Coronary artery (tissue), 2 donors: ENCODE measurements at places on chromosomes 3 and 15.

- DNase-seq = no peak
Measured at GRCh38 chr3:128763967-128764366, 38.0 kb downstream of the RAB7A start.

GRCh38 chr3:186869253-186870100, 27.0 kb downstream of the ADIPOQ start:
- no peak for DNase-seq

DNA sequence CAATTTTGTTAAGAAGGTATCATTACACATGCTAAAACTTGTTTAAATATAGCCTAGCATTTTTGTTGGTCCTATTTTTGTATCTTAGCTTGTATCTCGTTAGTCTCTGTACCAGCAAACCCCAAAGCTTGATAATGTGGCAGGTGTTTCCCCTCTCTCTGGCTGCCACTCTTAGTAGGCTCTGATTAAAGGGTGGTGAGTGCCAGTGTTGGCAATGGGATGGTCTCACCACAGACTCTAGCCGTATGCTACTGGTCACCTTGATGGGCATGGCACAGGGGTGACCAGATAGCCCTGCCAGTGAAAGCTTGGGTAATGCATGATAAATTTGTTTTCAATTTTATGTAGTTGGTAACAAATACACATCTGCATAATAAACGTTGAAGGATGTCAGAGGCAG, 188.3 kb downstream of the CFAP20DC start:
- no peak for DNase-seq

GRCh38 chr15:66842710-66843441, 140.8 kb downstream of the SMAD6 start:
- DNase-seq = peak; percentile 89

GRCh38 chr15:100821327-100821726, 58.3 kb upstream of the ALDH1A3 start:
- no peak for DNase-seq

GRCh38 chr15:20340931-20341661, 200.5 kb downstream of the GOLGA6L6 start:
- peak; percentile 97 for DNase-seq

DNA sequence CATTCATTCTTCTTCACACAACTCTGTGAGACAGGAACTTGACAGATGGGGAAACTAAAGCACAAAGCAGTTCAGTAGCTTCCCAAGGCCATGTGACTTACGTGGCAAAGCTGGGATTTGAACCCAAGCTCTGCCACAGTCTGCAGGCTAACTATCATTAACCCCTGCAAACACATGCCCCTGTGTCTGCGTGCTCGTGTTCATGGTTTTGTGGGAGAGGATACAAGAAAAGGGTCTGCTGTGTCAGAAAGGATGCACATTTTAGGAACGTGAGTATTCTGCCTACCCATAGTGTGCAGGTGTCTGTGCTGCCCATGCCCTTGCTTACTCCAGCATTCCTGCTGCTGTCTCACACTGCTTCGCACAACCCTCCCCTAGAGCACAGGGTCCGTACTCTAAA, 137.0 kb downstream of the CHDH start:
- peak; percentile 16 for DNase-seq

DNA sequence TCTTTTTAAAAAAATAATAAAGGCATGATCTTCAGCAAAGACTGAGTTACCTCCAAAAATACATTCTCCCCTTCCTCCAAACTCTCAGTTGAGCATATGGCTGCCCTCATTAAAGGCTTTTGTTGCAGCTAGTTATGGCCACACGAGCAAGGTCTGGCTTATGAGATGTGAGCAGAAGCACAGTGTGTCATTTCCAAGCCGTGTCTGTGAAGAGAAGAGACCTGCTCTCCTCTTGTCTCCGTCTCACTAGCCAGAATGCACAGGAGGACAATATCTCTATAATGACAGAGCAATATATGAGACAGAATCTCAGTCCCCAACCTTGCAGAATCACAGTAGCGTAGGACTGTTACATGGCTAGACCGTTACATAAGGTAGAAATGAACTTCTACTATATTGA, 152.3 kb downstream of the MAGI1 start:
- DNase-seq = no peak

DNA sequence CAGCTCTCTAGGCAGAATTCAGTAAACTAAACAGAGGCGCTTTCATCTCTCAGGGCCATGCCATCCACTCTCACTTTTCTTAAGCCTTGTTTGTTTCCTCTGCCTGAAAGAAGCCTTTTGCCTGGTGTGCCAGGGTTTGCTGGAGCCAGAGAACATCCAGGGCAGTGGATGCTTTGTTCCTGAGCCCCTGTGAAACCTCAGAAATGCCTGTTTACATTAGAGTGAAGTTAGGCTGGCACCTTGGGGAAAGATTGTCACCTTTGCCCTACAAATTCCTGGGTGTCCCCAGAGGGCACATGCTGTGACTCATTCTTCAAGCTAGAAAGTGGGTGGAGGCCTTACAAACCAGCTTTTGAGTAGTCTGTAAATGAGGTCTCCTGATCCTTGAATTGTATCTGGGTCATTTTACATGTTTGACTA, 10.7 kb upstream of the TRAK1 start:
- DNase-seq = peak; percentile 85

- DNase-seq = no peak
Measured at GRCh38 chr3:150237490-150237889, 170.6 kb upstream of the TSC22D2 start.

DNA sequence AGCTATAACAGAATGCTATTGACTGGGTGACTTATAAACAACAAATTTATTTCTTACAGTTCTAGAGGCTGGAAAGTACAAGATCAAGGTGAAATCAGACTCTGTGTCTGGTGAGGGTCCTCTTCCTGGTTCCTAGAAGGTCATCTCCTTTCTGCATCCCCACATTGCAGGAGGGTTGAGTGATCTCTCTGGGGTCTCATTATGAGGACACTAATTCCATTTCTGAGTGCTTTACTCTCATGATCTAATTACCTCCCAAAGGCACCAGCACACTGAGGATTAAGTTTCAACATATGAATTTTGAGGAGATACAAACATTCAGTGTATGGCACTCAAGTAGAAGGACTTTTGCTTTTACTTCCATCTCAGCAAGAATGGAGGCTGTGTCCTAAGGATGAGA, 534.1 kb upstream of the KCNMB2 start:
- DNase-seq = no peak

DNA sequence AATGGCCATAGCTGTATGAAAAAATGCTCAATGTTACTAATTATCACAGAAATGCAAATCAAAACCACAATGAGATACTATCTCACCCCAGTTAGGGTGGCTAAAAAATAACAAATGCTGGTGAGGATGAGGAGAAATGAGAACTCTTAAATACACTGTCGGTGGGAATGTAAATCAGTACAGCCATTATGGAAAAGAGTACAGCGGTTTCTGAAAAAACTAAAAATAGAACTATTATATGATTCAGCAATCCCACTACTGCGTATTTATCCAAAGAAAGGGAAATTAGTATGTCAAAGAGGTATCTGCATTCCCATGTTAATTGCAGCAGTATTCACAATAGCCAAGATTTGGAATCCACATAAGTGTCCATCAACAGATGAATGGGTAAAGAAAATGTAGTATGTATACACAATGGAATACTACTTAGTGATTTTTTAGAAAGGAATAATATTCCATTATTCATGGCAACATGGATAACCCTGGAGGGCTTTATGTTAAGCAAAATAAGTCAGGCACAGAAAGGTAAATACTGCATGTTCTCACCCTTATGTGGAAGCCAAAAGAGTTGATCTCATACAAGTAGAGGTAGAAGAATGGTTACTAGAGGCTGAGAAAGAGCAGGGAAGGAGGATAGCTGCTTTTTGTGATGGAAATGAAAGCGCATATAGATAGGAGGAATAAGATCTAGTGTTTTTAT, 35.0 kb downstream of the SERP1 start:
- DNase-seq = no peak

GRCh38 chr3:119586733-119587172, 7.5 kb downstream of the ADPRH start:
- DNase-seq = no peak

DNA sequence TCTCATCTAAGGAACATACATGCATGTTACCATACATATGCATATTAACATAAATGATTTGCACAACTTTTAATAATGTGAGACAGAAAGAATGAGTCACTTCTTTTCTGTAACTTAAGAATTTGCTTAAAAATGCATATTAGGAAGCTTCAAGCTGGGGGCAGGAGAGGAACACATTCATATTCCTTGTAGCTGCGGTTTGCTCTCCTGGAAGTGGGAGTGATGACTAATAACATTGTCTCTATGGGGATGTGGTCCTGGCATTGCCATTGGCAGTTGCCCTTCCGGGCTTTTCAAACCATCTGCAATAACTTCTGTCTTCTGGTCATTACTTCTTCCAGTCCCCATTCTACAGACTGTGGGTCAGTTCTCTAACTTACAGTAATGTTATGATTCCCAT, 15.6 kb downstream of the CHST2 start:
- no peak for DNase-seq

- DNase-seq = no peak
Measured at GRCh38 chr3:195124378-195124992, 146.5 kb downstream of the XXYLT1 start.

GRCh38 chr15:83129791-83130190, 22.3 kb downstream of the TM6SF1 start:
- no peak for DNase-seq

GRCh38 chr15:70497661-70498060, 265.7 kb downstream of the UACA start:
- DNase-seq = no peak

DNA sequence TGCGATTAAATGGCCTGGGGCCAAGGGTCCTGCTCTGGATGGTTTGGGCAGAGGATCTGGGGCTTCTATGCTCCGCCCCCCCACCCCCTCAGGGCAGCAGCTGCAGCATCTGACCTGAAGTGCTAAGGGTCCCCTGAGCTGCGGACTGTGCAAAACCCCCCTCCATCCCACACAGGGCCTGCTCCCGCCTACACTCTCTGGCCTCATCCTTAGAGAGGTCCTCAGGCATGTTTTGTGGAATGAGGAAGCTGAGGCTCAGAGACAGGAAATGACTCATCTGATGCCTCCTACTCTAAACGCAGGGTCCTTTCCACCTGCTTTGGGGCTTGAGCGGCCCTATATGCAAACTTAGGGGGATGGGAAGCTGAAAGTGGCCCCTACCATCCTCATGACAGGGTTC, 59.5 kb upstream of the CTSH start:
- DNase-seq = no peak

GRCh38 chr3:112814266-112814665, 32.4 kb downstream of the CD200R1L start:
- DNase-seq = no peak

GRCh38 chr3:22582266-22582665, 620.9 kb upstream of the UBE2E2 start:
- no peak for DNase-seq

DNA sequence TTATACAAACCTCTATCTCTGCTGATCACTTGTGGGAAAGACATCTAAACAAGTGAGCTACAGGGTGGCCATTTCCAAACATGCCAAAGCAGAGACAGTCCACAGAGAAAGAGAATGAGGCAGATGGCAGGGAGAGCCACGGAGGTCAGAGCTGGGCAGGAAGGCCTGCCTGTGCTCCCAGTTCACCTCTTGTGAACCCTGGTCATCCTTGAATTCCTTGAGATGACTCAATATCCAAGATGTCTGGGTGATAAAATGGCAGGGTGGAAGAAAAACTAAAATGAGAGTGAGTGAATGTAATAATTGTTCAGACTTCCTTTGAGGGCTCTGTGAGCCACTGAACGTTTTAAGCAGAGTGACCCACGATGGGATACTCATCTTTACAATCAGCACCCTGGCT, 104.8 kb downstream of the PLCH1 start:
- DNase-seq = no peak

DNA sequence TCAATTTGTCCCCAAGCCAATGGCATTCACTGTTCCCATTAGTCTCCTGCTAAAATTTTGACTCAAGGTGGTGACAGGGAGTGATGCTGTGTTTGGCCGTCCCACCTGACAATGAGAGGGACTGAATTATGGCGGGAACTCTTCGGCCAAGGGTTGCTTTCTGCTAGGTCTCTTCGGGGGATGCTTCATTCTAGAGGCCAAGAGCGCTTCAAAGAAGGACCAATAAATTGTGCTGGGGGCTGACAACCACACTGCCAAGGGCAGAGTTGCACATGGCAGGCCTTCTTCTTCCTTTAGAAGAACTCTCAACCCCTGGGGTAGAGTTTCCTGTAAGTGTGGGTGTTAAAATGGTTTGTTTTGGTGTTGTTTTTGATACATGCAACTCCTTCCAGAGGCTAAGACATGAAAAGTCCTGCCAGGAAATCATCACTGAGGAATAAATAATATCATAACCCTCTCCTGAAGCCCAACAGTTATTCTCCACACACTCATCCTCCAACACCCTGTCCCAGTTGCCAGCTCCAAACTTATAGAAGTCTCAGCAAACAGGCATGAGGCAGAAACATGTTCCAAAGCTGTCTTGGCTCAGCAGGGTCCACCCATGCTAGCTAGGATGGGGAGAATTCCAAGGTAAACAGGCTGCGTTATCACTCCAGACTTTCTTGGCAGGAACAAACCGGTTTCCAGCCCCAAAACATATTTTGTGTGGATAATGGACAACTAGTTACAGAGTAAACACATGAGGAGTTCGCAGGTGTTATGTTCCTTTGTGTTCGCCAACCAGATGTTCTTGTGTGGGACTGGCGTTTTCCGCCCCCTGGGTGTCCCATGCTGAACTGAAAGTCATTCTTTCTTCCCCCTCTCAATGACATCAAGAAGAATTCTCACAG, 396.7 kb upstream of the RGMA start:
- no peak for DNase-seq

DNA sequence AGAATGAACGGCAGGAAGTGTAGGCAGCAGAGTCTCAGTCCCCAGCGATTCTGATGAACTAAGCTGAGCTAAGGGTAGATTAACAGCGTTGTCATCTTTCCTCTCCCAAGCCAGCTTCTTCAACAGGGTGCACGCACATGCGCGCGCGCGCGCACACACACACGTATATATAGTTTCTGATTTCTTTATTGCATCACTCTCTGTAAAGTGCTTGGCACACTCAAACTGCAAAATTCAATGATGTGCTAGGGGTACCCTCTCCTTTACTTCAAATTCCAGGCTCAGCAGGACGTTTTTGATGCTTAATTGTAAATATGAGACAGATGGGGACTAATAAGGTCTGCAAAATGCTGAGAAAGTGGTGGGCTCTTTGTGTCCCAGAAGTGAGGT, 26.1 kb upstream of the VPS8 start:
- no peak for DNase-seq

DNA sequence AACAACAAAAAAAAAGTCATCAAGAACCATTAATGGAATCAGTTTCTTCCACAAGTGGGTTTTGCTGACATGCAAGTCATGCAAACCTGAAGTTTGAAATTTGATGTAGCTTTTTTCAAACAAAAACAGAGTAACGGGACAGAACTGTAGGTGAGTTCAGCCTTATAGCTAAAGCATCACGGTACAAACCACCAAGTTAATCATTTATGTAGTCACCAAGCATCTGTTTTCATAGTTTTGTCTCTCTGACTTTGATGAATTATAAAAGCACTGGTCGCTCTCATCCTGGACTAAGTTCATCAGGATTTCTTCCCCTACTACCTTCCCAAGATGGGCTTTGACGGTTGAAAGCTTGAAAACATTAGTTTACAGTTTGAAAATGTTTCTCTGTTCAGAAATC, 117.0 kb upstream of the SAMMSON start:
- no peak for DNase-seq
